ENCODE measurements at places on chromosomes 7 and 10.
A peak's percentile ranks its signal among the peaks of the same experiment; 100 is the strongest.

GRCh38 chr10:15427843-15428414, 56.8 kb upstream of the FAM171A1 start:
- peak; percentile 76 for DNase-seq

DNA sequence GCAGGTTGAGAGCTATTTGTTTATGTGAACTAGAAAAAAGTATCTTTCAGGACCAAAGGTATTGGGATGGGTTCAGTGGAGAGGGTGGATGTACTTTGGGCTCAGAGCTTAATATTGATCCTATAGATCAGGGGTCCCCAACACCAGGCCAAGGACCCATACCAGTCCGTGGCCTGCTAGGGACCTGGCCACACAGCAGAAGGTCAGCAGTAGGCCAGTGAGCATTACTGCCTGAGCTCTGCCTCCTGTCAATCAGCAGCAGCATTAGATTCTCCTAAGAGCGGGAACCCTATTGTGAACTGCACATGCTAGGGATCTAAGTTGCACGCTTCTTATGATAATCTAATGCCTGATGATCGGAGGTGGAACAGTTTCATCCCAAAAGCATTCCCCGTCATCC, 115.8 kb upstream of the WDR11 start:
- no peak for DNase-seq

DNA sequence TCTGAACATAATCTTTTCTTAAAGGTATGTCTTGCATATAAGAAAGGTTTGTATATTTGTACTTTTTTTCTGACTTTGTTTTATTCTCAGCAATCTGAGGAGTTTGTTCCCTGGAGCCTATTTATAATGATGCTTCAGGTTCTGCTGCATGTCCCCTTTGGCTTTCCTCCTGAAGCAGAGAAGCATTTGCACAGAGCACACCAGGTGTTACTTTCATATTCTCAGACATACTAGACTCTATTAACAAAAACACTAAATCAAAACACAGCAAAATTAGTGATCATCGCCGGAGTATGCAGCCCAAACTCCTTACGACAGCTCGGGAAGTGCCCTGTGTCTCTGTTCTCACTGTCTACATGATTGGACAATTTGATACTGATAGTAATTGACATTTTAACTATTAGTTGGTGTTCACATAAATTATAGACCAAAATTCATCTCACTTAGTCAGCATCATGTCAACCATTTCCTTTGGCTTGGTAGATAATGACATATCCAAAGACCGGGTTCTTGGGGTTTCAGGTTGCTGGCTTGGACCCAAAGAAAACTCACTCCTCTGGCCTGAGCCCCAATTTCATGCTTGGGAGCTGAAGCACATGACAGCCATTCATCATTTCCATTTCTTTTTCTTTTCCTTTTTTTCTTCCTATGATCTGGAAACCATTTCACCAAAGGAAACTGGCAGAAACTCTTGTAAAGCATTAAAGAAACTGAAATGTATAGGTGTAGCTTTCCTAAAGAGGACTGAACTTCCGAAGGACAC, 400.1 kb upstream of the NRP1 start:
- no peak for DNase-seq

- no peak for DNase-seq
Measured at GRCh38 chr7:3064067-3064466, 20.4 kb upstream of the CARD11 start.

- no peak for DNase-seq
Measured at GRCh38 chr7:47783456-47784223, 164.6 kb downstream of the PKD1L1 start.

DNA sequence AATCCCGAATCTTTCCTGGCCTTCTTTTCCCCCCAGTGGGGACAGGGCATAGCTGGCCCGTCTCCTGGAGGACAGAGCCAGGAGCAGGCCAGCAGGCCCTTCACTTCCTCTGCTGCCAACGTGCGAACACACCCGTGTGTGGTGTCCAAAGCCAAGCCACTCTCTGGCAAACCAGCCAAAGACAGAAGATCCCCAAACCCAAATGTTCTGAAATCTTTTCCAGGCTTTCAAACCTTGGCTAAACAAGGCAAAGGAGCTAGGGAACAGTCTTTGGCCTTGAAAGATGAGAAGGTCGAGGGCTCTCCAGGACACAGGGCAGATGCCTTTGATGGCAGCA, 63.0 kb downstream of the PROSER2 start:
- DNase-seq, result no peak

DNA sequence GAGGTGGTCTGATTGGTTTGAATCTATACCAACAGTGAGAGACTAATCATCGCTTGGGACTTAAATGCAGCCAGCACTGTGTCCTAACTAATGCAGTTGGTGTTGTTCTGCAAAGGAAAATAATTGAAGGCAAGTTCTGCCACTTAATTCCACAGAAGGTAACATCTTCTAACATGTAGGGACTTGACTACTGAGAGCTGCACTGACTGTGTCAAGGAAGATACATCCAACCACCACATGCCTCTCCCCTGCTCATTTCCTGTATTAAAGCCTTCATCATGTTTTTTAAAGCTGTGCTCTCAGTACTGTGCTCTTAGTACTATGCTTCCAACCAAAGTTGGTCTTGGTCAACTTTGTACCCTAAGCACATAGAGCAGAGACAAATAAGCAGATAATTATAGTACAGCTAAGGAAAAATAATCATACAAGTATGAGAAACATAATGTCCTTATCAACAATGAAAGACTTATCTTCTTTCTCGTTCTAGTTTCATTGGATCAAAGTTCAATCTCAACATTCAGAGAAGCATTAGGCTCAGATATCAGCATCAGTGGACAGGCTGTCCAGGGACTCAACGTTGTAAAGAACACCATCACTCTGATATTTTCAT, 2.8 kb upstream of the CYP3A4 start:
- DNase-seq, result no peak

- no peak for DNase-seq
Measured at GRCh38 chr7:45888185-45888992, at the start of gene IGFBP1. IGFBP1 (plus strand) TSS chr7:45888488; CDS start chr7:45888653, 165 bp downstream.

- DNase-seq, result no peak
Measured at GRCh38 chr10:70805619-70806215, 10.0 kb upstream of the SGPL1 start.

DNA sequence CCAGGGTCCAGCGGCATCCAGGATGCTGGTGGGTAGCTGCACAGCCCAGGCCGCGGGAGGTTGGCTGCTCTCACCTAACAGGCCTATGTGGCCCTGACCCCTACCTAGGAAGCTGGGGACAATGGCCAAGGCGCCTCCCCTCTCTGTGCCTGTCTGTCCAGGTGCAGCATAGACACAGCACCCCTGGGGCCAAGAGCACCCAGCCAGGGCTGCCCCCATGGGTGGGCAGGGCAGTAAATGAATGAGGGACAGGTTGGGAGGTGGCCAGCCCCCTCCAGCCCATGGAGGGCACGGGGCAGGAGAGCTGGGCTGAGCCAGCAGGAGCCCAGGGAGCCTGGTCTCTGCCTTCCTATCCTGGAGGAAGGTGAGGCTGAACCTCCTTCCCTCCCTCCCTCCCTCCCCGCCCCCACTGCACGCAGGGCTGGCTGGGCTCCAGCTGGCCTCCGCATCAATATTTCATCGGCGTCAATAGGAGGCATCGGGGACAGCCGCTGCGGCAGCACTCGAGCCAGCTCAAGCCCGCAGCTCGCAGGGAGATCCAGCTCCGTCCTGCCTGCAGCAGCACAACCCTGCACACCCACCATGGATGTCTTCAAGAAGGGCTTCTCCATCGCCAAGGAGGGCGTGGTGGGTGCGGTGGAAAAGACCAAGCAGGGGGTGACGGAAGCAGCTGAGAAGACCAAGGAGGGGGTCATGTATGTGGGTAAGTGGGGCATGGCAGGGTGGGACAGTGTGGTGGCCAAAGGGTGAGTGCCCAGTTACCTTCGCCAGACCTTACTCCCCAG, at the start of gene SNCG:
SNCG (plus strand) TSS at position 484 of the 785 bp plus-strand sequence; CDS start at position 583, 99 bp downstream.
- no peak for DNase-seq

DNA sequence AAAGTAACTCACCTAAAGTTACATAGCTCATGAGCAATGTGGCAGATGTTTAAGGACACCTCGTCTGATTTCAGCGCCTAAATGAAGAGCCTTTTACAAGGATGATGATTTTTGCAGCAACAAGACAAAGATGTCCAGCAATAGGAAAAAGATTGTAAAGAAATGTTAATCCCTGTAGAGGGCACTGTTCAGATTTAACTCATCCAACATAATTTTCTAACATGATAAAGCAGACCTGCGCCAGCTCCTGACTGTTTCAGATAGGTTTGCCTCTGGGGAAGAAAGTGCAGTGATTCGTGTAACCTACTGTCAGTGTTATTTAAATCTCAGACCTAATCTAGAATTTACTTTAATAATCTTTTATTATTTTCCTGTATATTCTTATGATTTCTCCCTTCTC, 595.2 kb downstream of the AUTS2 start:
- DNase-seq, result no peak

DNA sequence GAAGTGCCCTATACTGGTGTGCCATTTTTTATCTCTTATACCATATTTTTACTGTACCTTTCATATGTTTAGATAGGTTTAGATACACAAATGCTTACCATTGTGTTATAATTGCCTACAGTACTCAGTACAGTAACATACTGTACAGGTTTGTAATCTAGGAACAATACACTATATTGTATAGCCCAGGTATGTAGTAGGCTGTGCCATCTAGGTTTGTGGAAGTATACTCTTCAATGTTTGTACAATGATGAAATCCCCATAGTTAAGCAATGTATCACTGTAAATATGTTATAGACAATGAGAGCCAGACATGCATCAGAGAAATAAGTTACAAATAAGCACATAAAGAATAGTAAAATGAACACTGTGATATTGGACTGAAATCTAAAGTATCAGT, 109.1 kb downstream of the IQUB start:
- DNase-seq, result no peak

GRCh38 chr10:37010741-37011140, 114.7 kb upstream of the ANKRD30A start:
- DNase-seq, result no peak

DNA sequence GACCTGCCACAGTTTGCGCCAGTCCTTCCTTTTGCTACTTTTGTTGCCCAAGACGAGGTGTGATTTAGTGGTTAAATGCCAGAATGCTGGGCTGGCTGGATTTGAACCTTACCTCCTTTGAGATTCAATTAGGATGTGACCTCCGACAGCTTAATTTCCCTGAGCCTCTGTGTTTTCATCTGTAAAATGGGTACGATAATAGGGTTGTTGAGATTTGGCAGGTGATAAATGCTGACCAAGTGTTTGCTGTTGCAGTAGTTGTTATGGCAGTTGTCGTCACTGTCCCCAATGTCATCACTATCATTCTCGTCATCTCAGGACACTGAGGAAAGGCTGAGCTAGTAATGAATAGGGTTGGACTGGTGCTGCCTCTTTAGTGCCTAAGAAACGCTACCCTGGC, 61.1 kb downstream of the GRK5 start:
- no peak for DNase-seq

GRCh38 chr10:12848439-12849173, 152.9 kb downstream of the CCDC3 start:
- no peak for DNase-seq

DNA sequence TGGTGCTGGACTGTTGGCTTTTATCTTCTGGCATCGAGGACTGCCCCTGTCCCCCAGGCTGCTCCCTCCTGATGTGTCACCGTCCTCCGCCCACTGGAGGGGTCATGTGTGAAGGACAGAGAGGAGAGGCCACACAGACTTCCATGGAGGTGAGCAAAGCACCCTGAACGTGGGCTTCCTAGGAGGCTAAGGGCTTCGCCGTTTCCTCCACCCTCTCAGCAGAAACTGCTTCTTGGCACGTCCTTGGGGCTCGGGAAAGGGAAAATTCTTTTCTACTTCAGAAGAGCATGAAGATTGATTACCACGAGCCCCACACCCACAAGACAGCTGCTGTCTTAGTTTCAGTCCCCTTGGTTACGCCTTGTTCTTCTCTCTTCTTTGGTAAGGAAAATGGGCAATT, 218.2 kb downstream of the CCDC3 start:
- DNase-seq, result no peak

GRCh38 chr7:128812514-128813168, 17.6 kb upstream of the FLNC start:
- DNase-seq, result peak; percentile 67

DNA sequence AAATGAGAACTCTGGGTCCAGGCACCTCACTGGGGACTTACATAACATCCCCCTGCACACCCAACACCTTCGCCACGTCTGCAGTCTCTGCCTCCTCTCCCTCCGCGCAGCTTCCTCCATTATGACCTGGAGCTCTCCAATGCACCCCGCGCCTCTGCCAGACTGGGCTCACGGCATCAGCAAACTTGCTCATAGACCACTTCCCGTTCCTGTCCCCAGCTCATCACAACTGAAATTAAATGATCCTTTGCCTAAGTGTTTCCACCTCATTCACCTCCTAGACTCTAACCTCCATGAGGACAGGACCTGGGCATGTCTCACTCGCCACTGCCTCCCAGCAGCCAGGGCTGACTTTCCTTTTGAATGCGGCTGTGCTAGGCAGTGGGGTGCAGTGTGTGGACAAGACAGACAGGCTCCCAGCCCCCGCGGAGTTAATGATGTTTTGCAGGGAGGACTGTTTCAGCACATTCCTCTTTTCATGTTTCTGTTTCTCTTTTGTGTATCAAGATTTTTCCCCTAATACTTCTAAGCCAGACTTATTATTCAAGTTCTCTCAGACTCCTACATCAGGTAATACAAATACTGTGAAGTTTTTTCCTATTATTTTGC, 18.8 kb downstream of the CHST15 start:
- DNase-seq, result peak; percentile 57

DNA sequence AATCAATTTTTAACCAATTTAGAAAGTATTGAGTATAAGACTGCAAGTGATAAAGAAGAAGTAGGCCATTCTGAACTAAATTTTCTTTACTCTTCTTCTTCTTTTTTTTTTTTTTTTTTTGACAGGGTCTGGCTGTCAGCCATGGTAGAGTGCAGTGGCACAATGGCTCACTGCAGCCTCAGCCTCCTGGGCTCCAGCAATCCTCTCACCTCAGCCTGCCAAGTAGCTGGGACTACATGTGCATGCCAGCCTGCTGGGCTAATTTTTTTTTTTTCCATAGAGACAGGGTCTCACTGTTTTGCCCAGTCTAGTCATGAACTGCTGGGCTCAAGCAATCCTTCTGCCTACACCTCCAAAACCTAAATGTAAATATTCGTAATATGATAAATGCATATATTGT, 63.2 kb downstream of the DGKB start:
- DNase-seq, result no peak

DNA sequence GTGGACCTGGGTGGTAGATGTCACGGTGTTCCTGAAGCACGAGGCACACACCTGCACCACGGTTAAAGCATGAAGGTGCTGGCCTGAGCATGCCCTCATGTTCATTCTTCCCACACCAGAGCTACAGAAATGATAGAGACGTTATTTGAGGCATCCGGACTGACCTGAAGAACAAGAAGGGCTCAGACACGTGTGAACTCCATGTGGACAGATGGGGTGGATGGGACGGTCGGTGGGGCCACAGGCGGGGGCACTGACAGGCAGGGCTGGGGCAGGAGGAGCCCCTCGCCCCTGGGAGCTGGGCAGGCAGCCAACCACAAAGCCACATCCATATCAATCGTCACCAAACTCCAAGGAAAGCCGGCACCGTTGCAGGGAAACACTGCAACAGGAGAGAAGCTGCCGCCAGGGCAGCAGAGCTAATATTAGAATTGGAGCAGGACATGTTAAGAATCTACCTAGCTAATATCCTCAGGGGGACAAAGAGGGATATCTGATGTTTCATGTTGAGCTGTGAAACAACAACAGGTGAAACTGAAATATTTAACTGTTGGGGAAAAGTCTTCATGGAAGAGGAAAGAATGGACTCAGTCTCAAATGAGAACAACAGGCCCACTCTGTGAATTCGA, 37.8 kb upstream of the DIP2C start:
- no peak for DNase-seq
